Activated CD8-positive, alpha-beta memory T cell treated with anti-CD3 and anti-CD28 coated beads, Interleukin-2, amount 10 ng/mL, durations not matched to agents 7 days and 5 days (primary cell): ENCODE measurements at places on chromosomes 1 and 21. TPM values are rescaled to one million over a fixed set of nuclear protein-coding genes. Genes with fewer than 3 reads are reported as not detected.

- DNase-seq, result no peak
Measured at GRCh38 chr1:197467881-197468280, 199.8 kb downstream of the CRB1 start.

DNA sequence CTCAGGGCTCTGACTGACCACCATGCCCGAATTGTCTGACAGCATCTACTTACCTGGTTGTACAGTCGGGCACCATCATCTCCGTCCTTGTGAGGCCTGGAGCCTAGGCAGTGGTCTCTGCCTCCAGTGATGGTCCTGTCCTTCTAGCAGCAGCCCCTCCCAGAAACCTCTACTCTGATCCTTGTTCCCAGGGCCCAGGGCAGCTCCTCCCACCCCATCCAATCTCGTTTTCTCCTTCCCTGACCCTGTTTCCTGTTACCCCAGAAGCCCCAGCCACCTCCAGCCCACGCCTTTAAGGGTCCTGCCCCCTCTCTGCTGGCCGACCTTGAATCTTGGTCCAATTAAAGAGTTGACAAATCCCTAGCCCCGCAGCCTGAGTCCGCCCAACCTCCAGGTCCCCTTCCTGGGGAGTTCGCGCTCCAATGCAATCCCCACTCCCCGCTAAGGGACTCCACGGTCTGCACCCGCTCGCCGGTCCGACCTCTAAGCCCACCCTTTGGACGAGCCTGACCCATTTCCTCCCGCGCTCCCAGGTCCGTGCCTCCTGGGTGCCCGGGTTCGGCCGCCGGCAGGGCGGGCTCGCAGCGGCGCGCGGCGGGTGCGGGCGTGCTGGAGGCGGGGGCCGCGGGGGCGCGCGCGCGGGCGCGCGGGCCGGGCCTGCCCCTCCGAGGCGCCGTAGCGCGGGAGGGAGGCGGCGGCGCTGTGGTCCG is at the start of gene B4GALT2:
Gene B4GALT2 (plus strand): TSS at position 660 of the 710 bp plus-strand sequence. CDS start 1,951 bp downstream, outside the sequence.
- peak; percentile 55 for DNase-seq

DNA sequence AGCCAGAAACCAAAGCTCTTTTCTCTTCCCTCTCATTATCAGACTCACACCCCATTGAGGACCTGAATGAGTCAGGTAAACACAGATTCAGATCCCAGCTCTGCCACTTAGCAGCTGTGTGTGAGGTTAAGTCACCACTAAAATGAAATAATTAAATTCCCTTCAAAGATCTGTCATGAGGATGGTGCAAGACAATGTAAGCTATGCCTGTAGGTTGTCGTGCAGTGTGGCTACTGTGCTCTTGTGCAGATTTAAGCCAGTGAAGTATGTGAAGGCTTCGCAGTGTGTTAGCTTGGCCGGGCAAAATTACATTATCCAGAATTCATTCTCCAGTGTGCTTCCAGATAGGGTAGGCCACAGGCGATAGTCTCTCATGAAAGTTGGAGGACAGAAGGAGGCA is 13.6 kb downstream of the UBL4B start:
- no peak for DNase-seq

DNA sequence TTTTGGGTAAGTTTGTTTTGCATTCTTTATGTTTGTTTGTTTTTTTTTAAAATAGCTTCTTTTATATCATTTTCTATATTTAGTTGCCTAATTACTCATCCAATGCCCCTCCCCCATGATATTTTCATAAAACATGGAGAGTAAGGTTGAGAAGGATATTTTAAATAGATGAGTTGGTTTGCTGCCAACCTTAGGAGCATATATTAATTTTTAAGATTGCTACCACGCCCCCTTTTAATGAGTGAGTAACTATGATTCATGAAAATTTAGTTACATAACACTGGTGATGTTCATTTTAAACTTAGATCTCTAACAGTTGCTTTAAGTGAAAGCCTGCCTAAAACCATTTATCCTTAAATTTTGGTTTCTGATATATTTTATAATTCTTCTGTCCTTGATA is 18.7 kb downstream of the TMEM50A start:
- DNase-seq, result no peak

- DNase-seq, result no peak
Measured at GRCh38 chr1:82492159-82492558, 691.4 kb downstream of the ADGRL2 start.

DNA sequence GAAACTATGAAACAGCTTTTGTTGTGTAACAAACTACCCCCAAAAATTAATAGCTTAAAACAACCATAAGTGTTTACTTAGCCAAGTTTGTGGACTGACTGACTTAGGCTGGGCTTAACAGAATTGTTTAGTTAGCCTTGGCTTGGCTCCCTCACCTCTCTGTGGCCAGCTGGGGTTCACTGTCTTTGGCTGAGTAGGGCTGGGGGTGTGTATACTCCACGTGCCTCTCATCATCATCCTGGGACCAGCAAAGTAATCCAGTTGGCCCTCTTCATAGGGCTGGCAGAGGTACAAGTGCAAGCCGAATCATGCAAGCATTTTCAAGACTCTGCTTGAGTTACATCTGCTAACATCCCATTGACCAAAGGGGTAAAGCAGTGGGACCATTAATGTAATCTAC is 252.3 kb downstream of the BRINP2 start:
- DNase-seq, result no peak

The TMEM200B gene
- 0.09 TPM for total RNA-seq

The LENEP gene
- 0.91 TPM for total RNA-seq
